Stimulated activated CD8-positive, alpha-beta memory T cell treated with anti-CD3 and anti-CD28 coated beads, Interleukin-15, amount 100 ng/mL, for 48 hours (primary cell): ENCODE measurements at places on chromosomes 5 and 9.

DNA sequence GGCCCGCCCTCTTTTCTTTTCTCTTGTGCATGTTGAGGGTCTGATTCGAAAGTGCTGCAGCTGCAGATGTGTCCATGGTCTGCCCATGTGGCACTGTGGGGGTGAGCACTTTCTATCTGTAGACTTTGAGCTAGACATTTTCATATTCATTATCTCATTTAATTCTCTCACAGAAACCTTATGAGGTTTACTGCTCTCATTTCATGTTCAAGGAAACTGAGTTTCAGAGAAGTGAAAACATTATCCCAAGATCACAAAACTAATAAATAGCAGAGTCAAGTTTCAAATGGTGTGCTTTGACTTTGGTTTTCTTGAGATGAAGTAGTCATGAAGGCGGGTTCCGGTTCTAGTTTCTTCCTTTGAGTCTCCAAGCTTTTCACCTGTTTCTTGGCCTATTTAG, 536.5 kb upstream of the ZNF462 start:
- DNase-seq, result no peak

DNA sequence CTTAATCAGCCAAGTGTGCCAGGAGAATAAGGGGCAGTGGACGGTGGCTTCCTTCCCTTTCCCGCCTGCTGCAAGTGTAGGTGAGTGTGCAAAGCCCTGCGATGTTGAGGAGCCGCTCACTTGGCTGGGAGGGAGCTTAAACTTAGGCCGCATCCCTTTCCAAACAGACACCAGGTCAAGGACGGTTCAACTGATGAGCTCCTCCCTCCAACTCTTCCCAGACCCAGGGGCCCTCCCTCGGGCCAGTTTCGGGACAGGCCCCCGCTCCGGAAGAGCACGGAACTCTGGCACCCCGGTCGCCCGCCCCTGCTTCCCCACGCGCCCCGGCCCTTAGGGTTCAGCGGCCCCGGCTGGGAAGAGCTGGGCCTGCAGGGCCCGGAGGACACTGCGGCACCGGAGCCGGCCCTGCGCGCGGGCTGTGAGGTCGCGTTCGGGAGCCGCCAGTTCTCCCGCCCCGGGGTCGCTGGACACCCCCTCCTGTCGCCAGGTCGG, 481 bp downstream of the MRPL36 start:
- DNase-seq, result no peak

DNA sequence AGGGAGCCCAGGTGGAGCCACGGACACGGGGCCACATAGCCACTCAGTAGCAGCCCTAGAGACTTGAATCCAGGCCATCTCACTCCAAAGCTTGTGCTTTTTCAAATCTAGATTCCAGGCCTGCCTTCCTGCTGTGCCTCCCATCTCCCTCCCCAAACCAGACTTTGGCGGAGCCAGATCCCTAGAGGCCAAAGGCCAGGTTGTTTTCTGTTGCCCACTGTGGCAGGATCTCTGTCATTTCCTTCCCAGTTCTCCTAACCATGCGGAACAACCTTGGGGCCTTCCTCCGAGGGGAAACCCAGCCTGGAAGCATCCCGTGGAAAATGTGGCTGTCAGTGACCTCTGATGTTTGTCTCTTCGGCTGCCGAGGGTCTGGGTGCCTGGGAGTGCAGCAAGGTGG, 16.4 kb upstream of the RPS14 start:
- no peak for DNase-seq

DNA sequence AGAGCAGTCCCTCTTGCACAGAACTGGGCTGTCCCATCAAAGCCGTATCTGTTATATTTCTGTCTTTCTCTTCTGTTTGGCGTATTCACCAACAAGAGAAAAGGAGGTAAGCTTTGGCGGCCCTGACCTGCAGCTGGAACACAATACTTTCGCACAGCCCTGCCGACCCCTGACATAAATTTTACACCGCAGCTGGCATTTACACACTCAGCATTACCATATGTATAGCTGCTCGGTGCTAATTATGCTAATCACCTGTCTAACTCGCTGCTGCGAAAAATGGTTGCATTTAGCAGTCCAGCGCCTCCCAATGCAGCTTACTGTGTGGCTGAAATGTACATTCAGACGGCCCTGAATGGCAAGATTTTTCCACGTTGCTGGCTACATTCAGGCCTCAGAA, 20.8 kb downstream of the PTCH1 start:
- no peak for DNase-seq

- DNase-seq, result no peak
Measured at GRCh38 chr5:107980923-107981692, 310.4 kb upstream of the EFNA5 start.

DNA sequence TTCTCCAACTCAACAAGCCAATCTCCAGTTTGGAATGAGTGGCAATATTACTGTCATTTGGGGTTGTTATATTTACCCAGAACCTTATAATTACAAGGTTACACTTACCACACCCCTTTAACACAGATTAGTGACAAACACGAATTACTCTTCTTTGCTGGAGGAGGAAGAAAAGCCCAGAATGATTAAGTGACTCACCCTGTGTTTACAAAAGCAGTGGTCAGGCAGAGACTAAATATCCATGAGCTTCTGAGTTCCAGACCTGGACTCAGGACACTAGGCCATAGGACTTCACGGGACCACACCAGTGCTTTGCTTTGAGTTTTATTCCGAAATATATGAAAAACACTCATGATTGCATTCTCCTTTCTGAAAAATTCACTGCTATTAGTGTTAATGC, 370.8 kb downstream of the TLE1 start:
- no peak for DNase-seq

GRCh38 chr5:142250119-142250518, 74.7 kb downstream of the SPRY4 start:
- DNase-seq, result no peak

DNA sequence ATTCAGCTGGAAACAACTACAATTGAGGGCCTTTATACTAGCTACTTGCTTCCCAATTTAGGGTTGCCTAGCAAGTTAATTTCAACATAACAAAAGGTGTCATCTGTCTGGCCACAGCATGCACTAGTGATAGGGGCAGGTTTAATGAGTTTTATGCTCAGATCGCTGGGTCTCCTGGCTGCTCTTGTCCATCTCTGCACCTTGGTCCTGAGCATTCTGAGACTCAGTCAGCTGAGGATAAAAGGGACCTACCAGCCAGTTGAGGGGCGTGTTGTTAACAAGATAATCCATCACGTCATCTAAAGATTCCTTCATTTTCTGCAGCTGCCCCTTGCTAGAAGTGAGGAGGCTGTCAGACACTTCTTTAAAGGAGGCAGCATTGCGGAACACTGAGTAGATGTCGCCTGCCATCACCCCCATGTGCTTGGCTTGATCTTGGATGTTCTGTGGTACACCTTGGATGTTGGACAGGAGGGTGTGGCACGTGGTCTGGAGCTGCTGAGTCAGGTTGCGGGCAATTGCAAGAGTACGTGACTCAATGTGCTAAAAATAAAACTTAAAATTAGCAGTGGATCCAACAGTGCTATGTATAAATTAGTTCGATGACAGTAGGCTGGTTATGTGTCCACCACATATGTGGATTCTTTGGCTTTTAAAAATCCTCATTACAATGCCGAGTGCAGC, 11.0 kb downstream of the PLIN2 start:
- no peak for DNase-seq

DNA sequence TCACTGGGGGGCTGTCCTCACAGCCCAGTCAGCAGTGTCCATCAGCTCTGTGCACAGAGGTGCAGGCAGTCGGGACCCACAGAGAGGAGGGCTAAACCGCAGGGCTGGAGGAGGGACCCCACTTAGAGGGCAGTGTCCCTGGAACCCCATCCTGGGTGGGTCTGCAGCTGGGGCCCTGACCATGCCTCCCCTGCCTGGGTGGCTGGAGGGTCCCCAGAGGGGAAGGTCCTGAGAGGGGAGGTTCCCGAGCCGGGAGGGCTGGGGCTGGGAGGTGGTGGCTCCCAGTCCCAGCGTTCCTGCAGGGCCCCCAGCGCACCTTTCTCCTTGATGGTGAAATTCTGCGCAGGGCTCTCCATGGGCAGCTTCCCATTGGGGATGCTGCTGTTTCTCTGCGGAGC, 32.7 kb downstream of the EXOC3 start:
- no peak for DNase-seq
